Thymus (tissue), 14 donors: ENCODE measurements at places on chromosomes 1 and 21.

DNA sequence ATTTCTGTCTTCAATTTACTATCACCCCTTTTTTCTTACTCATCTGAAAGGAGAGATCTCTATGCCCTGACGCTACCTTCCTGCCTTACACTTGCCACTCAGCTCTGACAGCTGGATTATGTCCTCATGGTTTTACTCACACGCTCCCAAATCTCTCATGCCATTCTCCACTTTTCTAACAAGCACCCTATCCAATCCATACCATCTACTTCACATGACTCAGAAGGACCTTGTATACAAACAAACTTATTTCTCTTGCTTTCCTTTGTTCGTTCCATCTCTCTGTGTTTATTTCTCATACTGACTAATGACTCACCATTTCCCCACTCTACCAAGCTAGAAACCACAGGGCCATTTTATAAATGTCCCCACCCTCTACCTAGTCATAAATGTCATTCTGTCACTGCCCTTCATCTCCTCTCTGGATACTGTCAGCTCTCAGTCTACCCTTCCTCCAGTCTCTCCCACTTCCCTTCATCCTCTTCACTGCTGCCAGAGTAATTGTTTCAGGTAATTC is 87.3 kb downstream of the USP24 start:
- H3K27me3 ChIP-seq: no peaks in the 10 kb centered on the region
- no peak for DNase-seq
- H3K4me1 ChIP-seq: no peaks in the 10 kb centered on the region
- no peak overlapping the region for H3K4me3 ChIP-seq

GRCh38 chr1:176469450-176470010 is 6.6 kb downstream of the PAPPA2 start:
- no peak overlapping the region for H3K4me3 ChIP-seq
- H3K27ac ChIP-seq: no peak overlapping the region
- H3K4me1 ChIP-seq: no peaks in the 10 kb centered on the region
- H3K27me3 ChIP-seq: no peaks in the 10 kb centered on the region
- no peak for DNase-seq

DNA sequence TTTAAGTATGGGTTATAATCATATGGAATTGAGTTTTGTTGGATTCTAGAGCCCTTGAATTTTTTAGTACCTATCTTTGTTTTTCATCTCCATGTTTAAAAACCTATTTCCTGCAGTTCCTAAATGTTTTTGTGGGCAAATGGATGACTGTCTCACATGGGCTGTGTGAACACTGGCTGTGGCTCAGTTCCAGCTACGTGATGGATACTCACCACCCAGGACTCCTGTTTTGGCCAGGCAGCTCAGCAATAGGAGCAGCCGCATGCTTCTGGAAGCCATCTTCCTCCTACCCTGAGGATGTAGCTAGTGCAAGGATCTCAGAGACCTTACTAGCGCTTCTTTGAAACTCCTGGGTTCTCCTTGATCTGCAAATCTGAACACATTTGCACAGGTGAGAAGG is 2.8 kb downstream of the REG4 start:
- H3K4me1 ChIP-seq: no peaks in the 10 kb centered on the region
- no peak overlapping the region for H3K27ac ChIP-seq
- DNase-seq: no peak
- H3K36me3 ChIP-seq: no peaks in the 10 kb centered on the region
- H3K27me3 ChIP-seq: no peaks in the 10 kb centered on the region

GRCh38 chr1:43687301-43688108 is 19.8 kb upstream of the ST3GAL3 start:
- no peaks in the 10 kb centered on the region for H3K27me3 ChIP-seq
- H3K36me3 ChIP-seq: peaks cover 92% of the 10 kb centered on the region
- no peak overlapping the region for H3K4me3 ChIP-seq

GRCh38 chr1:9615316-9616063 is 26.8 kb downstream of the TMEM201 start:
- peaks cover 23% of the 10 kb centered on the region for H3K36me3 ChIP-seq
- H3K27ac ChIP-seq: no peak overlapping the region
- H3K27me3 ChIP-seq: peaks cover 3% of the 10 kb centered on the region
- DNase-seq: no peak
- H3K4me1 ChIP-seq: no peaks in the 10 kb centered on the region

- H3K27ac ChIP-seq: no peak overlapping the region
- no peak for DNase-seq
- H3K27me3 ChIP-seq: no peaks in the 10 kb centered on the region
- H3K4me3 ChIP-seq: no peak overlapping the region
Observed at GRCh38 chr1:221228594-221228993, 349.4 kb downstream of the HLX start.

DNA sequence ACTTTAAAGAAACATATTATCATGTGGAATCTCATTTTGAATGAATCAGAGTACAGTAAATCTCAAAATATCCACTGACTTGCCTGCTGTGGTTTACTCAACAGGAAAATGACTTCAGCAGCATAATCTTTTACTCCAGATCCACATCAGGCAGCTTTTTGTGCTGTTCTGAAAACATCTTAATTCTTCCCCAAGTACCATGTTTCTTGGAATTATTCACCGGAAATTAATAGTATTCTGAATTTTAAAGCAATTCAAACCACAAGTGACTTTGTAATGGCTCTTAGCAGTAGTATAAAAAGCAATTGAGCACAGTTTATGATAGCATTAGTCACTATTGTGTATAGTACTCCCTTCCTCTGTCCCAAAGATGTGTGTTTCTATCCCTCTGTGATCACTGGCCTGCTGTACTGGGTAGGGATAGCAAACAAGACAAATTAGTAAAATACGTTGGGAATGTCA is 64.2 kb upstream of the ERRFI1 start:
- H3K36me3 ChIP-seq: no peaks in the 10 kb centered on the region
- DNase-seq: no peak
- no peaks in the 10 kb centered on the region for H3K27me3 ChIP-seq
- H3K4me3 ChIP-seq: no peak overlapping the region
- no peak overlapping the region for H3K27ac ChIP-seq

DNA sequence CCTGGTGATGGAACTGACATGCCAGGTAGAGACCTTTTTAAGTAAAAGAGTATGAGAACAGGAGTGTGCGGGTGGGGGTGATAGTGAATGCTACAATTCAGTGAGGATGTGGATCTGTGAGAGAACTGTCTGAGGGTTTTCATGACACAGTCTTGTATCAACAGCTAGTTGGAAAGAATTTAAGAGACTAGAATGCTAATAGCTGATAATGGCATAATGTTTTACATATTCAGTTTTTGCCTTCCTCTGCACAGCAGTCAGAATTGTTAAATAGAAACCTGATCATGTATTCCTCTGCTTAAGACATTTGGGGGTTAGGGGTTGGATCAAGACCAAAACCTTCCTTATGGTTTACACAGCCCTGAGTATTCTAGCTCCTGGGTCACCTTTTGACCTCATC is 152.8 kb upstream of the ZRANB2 start:
- H3K27ac ChIP-seq: no peak overlapping the region
- H3K4me1 ChIP-seq: no peaks in the 10 kb centered on the region
- H3K36me3 ChIP-seq: no peaks in the 10 kb centered on the region
- H3K4me3 ChIP-seq: no peak overlapping the region
- no peak for DNase-seq

DNA sequence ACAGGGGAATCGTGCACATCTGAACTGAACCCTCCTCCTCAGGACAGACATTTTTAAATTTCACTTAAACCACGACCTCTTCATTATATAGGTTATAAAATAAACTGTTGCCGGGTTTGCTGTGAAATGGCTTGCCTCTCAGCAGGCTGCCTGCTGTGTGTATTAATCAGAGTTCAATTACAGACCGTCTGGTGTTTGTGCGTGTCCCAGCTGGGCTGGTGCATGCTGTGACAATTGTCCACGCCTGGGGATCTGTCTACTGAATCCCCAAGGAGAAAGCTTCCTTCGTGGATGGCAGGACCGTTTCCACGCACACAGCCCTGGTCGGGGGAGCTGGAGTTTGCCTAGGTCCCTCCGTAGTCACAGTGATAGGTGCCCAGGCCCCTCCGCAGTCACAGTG is 13.4 kb upstream of the AGPAT3 start:
- H3K27me3 ChIP-seq: peaks cover 3% of the 10 kb centered on the region
- no peak overlapping the region for H3K4me3 ChIP-seq
- peaks cover 18% of the 10 kb centered on the region for H3K4me1 ChIP-seq
- H3K27ac ChIP-seq: no peak overlapping the region
- no peak for DNase-seq

GRCh38 chr1:161497961-161498360 is 7.3 kb upstream of the FCGR2A start:
- no peaks in the 10 kb centered on the region for H3K4me1 ChIP-seq
- no peak overlapping the region for H3K27ac ChIP-seq
- peaks cover 2% of the 10 kb centered on the region for H3K27me3 ChIP-seq
- DNase-seq: no peak
- H3K4me3 ChIP-seq: no peak overlapping the region

DNA sequence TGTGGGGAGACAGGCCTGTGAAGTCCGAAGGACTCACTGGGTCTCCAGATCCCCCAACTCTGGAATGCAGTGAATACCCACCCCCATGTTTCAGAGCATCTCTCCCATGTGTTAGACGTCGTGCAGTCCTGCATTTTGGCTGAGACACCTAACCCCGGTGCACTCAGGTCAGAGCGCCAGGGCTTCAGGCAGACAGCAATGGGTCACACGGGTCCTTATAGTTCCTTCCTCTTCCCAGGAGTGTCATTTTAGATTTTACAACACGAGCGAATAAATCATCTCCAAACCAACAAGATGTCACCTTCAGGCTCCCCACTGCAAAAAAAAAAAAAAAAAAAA is 5.1 kb downstream of the PRRX1 start:
- no peak overlapping the region for H3K4me3 ChIP-seq
- no peak for DNase-seq
- no peaks in the 10 kb centered on the region for H3K36me3 ChIP-seq
- H3K27ac ChIP-seq: no peak overlapping the region
- peaks cover 73% of the 10 kb centered on the region for H3K27me3 ChIP-seq
- no peaks in the 10 kb centered on the region for H3K4me1 ChIP-seq

- no peak overlapping the region for H3K4me3 ChIP-seq
- H3K36me3 ChIP-seq: no peaks in the 10 kb centered on the region
- H3K4me1 ChIP-seq: no peaks in the 10 kb centered on the region
- no peak overlapping the region for H3K27ac ChIP-seq
- DNase-seq: no peak
- no peaks in the 10 kb centered on the region for H3K27me3 ChIP-seq
Observed at GRCh38 chr1:61605607-61606321, 119.2 kb downstream of the TM2D1 start.
